ENCODE measurements at places on chromosomes 2 and 18.
A peak's percentile ranks its signal among the peaks of the same experiment; 100 is the strongest.

DNA sequence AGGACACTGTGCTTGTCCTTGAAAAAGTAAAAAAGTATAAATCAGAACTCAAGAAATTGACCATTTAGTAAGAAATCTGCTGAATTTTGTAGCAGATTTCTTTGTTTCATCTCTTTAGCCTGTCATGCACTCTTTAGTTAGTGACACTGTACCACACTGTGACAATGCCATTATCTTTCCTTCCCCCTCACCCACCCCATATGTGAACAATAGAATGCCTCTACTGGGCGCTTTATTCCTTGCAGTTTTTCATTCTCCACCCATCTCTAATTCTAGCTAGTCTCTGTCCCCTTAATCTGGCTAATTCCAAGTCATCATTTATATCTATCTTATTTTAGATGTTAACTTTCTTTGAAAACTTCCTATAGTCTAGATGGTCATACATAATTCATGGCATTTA, 241.0 kb downstream of the LRP1B start:
- no peak for DNase-seq

DNA sequence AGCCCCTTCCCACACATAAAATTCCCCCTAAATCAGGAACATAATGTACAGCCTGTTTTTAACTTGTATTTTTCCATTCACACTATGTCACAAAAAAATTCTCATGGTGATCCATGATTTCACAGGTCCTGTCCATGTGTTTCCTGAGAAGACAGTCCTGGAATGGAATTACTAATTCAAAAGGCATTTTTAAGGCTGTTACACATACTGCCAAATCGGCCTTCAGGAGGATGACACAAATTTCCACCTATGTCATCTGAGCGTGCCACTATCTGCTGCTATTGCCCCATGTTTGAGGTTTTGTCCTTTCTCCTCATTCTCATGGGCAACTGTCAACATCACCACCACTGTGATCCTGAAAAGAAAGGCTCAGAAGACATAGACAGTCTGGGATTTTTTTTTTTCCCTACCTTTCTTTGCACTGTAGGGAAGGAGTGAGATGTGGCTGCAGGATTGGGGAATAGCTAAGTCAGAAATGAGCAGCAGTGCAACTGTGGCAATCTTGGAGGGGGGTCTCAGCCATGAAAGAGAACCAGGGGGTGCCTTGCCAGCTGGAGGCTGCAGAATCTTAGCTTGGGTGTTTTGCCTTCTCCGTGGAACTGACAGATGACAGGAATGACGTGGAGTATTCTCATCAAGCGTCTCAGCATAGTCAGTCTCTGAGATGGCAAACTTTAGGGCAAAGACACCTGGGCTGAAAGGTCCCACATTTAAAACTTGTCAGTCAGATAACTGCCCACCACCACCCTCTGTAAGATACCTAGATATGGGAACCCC, 73.4 kb downstream of the MARCHF4 start:
- peak; percentile 86 for DNase-seq

DNA sequence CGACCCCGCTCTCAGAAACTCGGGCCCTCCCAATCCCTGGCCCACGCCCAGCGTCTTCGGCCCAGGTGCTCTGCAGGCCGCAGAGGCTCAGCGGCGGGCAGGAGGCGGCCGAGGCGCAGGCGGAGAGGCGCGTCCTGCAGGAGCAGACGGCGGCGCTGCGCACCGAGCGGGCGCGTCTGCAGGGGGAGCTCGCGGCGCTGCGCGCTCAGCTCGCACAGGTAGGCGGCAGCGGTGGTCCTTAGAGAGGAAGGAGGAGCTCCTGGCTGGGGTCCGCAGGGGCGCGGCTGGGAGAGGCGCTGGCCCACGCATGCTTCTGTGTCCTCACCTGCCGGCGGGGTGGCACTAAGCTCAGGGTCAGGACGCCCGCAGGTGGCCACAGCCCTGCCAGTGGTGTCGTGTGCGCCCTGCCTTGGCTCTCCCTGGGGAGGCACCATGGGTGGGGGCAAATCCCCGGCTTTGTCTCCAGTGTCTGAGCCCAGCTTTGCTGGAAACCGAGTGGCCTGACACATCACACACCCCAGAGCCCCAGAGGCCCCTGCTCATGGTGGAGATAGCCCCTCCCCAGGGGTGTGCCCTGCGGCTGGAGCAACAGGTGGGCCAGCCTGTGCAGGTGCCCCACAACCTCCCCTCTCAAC, 14.9 kb upstream of the SNED1 start:
- peak; percentile 53 for DNase-seq

DNA sequence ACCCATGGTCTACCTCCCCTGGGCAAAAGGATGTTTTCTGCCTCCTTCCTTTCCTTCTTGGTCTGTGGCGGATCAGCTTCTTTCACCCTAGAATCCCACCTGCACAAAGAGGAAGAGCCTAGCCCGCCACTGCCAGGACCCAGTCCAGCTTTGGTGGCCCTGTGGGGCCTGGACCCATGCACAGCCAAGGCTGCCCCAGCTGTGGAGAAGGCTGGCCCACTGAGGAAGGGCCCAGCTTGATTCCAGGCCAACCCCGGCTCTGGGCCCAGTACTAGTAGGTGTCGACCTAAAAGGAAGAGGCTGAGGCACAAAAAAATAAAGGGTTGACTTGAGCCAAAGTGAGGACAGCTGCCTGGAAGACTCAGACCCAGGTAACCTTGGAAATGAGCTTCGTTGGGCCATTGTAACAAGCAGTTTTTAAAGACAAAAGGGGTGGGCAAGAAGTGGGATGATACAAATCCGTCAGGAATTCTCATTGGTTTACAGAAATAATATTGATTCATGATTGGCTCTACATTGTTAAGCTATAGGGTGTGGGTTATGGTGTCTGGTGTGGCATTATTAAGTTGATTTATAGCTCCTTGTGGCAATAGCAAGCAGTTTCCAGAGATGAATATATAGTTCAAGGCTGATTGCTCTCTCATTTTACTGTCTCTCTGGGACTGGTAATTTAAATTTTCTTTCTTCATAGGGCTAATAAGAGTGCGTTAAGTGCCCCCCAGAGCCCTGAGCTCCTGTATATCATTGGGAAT, 29.8 kb upstream of the MAL start:
- no peak for DNase-seq

- DNase-seq: peak; percentile 12
Measured at GRCh38 chr2:59680863-59681262, 872.6 kb downstream of the BCL11A start.

DNA sequence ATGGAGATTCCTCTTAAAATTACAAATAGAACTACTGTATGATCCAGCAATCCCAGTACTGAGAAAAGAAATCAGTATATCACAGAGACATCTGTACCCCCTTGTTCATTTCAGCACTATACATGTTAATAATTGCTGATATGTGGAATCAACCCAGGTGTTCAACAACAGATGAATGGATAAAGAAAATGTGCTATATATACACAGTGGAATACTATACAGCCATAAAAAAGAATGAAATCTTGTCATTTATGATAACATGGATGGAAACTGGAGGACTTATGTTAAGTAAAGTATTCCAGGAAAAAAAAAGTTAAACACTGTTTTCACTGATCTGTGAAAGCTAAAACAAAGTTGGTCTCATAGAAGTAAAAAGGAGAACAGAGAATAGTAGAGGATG, 124.7 kb downstream of the TAF4B start:
- DNase-seq: no peak

GRCh38 chr18:27355308-27355707, 170.2 kb upstream of the CHST9 start:
- DNase-seq: no peak

GRCh38 chr18:52577795-52578194, 237.8 kb downstream of the DCC start:
- DNase-seq: no peak

DNA sequence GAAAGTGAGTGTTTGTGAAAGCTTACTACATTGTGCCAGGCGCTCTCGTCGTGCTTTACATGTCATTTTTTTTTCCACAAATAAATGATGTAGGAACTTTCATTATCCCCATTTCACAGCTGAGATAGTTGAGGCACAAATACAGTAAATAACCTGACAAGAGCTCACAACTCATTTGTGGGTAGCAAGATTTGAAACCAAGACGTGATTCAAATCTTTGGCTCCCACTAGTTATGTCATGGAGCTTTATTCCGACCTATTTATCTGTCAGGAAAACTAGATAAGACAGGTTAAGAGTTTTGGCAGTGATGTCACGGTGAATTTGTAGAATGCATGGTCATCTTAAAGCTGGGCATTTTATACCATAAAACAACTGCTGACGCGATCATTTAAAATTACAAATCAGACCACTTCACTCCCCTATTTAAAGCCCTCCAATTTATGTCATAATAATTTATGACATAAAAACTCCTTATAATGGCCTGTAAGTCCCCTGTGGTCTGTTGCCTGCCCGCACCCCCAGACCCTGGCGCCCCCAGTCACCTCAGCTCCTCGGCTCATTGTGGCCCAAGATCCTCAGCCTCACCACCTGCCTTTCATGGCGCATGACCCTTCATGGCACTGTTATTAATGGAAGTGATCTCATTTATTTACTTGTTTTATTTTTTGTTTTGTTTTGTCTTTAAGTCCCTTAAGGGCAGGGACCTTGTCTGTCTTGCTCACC, 678 bp upstream of the ZNF24 start:
- no peak for DNase-seq

DNA sequence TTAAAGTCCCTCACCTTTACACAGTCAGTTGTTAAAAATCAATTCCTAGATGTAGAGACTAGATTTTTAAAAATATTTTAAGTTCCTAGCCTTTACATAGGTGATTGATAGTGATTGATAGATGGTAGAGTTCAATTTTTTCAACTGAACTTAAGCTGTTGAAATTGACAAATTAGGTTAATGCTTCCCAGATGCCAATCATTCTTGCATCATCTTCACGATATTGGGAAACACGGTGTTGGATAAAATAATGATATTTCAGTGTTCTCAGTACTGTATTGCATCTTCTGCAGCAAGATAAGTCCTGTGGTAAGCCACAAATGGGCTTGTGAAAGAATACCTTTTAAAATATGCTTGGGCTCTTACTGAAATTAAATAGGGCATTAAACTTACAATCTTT, 667.6 kb downstream of the STK39 start:
- no peak for DNase-seq

GRCh38 chr18:62434798-62435197, 88.0 kb upstream of the ZCCHC2 start:
- DNase-seq: no peak

DNA sequence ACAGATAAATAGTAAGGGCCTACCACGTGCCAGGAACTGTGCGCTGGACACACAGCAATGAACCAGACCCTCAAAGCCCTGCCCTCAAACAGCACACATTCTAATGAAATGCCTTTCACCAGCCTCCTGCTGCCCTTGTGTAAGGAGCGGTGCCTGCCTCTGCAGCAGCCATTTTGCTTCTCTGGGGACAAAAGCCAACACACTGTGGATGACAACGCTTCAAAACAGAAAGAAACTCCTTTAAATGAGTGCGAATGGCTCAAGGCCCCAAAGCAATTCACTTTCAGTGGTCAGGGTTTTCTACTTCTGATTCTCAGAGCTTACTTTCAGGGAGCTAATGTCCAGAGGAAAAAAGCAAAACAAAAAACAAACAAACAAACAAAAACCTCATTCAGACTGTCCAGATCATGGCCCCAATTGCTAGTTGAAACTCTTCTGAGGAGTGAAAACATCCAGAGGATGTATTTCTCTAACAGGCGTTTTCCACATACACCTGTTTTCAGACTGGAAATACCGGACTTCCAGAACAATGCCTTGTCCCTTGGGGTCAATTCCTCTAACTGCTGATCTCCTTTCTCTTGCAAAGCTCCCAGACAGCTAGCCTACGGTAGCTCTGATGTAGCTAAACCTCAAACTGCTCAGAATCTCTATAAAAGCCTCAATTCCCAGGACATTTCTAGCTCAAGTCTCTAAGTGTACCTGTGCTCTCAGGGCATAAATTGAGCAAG, 323.3 kb upstream of the ZNF521 start:
- DNase-seq: no peak

GRCh38 chr18:75923169-75923568, 495.7 kb upstream of the SMIM21 start:
- DNase-seq: peak; percentile 89

- DNase-seq: peak; percentile 68
Measured at GRCh38 chr2:205763708-205764211, 81.5 kb downstream of the NRP2 start.

DNA sequence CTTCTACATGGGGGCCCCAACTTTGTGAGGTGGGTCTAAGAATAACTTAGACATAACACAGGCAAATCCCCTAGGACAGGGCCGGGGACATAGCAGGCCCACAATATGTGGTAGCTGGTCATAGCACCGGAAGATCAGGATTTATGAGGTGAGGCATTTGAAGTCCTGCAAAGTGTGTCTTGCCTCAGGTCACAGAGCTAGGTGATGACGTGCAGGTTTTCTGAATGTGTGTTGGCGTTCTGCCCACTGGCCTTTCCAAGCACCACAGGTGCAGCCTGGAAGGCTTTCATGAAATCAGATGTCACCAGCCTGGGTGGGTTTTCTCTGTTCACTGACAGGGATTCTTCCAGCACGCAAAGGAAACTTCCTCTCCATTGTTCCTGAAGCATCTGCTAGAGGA, 119.1 kb downstream of the LRATD1 start:
- DNase-seq: peak; percentile 66

- DNase-seq: no peak
Measured at GRCh38 chr2:186925514-186925913, 76.5 kb upstream of the ZSWIM2 start.

DNA sequence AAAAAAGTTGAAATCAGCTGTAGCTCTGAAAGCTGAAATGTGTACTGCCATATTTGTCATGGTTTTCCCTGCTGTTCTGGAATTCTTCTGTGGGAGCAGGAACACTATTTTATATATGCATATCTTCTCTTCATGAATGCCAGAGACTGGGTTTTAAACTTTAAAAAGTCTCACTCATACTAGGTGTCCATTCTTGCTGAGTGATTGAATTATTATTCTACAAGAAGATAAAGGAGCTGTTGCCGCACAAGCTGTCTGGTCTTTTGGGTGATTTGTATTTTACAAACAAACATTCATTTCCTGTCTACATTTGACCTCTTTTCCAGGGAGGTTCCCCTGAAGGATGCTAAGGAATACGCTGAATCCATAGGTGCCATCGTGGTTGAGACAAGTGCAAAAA, 40.5 kb upstream of the TXNDC2 start:
- no peak for DNase-seq

DNA sequence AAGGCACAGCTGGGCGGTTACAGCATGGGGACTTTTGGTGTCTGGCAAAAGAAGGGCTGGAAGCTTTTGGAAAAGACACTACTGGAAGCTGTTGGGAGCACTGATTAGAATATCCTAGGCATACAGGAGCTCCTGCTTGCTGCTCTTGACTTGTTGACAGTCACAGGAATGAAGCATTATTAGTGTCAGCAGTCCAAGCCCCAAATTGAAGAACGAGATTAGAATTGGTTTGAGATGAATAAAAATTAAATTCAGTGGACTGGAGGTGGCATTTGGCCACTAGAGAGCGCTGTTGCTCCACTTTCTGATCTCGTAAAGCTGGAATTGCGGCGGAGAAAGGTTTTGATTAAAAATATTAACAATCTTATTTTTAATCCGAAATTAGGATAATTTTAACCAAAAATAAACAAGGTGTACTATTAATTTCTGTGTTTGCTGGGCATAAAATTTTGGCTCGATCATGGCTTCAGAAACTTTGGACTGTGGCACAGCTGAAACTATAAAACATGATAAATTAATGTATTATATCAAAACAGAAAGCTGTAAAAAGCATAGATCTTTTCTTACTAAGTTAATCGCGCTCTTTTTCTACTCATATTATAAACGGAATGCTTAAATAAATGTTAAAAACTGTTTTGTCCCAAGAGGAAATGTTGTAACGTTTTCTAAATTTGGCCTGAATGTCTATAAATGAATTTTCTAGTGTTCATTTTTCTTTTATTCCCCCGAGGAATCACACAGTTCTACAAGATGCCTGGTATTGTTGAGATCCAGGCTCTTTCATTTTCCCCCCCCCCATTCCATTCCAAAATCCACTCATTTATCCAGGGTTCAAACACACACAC, 2.4 kb upstream of the HOXD8 start:
- DNase-seq: peak; percentile 66

GRCh38 chr2:100964681-100965169, 37.4 kb upstream of the RPL31 start:
- DNase-seq: no peak
